Neural progenitor cell (in vitro differentiated cells): ENCODE measurements at places on chromosomes 2 and 18. TPM values are rescaled to one million over a fixed set of nuclear protein-coding genes. Genes with fewer than 3 reads are reported as not detected.

WDR12 gene
- 54.0 and 58.6 TPM in 2 replicates for total RNA-seq

ABCB11 gene
- 0.09 TPM in 1 of 2 replicates, not detected in the other for total RNA-seq

FAM110C gene
- 0.50 and 0.65 TPM in 2 replicates for total RNA-seq

TMEM247 gene
- not detected in 2 replicates for total RNA-seq

SAG gene
- 0.03 TPM in 1 of 2 replicates, not detected in the other for total RNA-seq

VWA3B gene
- not detected in 2 replicates for total RNA-seq

CRYGC gene
- total RNA-seq = not detected in 2 replicates

TUBA3E gene
- not detected in 2 replicates for total RNA-seq

DNA sequence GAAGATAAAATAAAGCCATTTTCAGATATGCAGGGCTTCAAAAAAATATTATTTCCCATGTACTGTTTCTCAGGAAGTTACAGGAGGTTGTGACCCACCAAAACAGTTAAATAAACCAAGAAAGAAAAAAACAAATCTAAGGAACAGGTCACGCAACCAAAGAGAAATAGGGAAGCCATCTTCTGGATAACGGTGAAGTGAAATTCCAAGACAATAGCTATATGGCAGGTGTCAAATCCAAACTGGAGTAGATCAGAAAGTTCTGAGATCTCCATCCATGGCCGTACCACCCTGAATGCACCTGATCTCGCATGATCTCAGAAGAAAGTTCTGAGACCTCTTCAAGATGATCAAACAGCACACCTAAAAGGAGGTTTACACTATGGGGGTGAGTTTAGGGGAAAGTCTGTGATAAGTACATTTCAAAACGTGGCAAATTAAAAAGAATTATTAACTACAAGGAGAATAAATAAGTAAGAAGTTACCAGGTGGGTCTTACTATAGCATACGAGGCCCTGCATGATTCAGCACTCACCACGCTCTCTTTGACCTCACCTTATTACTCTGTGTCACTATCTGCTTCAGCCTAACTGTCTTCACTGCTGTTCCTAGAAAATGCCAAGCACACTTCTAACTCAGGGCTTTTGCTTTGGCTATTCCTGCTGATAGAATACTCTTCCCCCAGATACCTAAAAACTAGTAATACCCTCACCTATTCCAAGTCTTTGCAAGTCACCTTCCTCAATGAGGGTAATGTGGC is 29.9 kb downstream of the NBAS start:
- H3K36me3 ChIP-seq = peaks cover 4% of the 10 kb centered on the region
- no peak overlapping the region for H3K27ac ChIP-seq
- no peak overlapping the region for H3K4me3 ChIP-seq
- H3K27me3 ChIP-seq = no peaks in the 10 kb centered on the region
- DNase-seq = no peak
- H3K4me1 ChIP-seq = peaks cover 2% of the 10 kb centered on the region

GRCh38 chr2:168369031-168369430 is 87.0 kb upstream of the CERS6 start:
- no peaks in the 10 kb centered on the region for H3K36me3 ChIP-seq
- H3K4me3 ChIP-seq = no peak overlapping the region
- no peak for DNase-seq
- no peaks in the 10 kb centered on the region for H3K4me1 ChIP-seq
- no peaks in the 10 kb centered on the region for H3K27me3 ChIP-seq

DNA sequence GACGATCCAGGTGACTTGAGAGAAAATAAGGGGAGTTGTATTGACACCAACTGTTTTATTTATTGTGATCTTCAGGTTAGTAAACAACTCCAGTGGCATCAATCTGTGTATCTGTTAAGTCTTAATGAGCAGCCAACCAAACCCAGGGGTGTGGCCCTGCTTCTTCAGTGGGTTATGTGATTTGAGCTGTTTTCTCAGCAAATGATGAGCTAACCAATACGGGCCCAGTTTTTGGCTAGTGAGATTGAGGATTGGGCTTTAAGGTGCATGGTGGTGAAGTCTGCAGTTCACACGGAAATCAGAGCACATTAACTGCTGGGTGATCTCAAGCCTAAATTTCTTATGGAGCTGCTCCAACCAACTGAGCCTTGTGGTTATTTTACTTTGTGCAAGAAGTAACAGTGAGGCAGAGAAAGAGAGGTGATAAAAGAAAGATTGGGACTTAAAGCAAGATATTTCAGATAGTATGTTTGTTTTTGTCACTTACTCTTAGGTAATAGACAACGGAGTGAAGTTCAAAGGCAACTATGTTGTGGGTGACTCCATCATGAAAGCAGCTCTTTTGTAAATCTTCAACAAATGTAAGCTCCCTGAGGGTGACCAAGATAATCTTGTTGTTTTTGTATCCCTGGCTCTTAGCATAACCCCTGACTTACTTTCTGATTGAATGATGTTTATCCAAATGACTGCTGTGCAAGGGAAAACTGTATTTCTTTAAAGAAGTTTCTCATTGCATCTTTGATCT is 2.4 kb downstream of the MTCL1 start:
- H3K4me3 ChIP-seq = peak overlapping the region; percentile 87
- no peaks in the 10 kb centered on the region for H3K36me3 ChIP-seq
- H3K27ac ChIP-seq = no peak overlapping the region
- H3K27me3 ChIP-seq = no peaks in the 10 kb centered on the region

DNA sequence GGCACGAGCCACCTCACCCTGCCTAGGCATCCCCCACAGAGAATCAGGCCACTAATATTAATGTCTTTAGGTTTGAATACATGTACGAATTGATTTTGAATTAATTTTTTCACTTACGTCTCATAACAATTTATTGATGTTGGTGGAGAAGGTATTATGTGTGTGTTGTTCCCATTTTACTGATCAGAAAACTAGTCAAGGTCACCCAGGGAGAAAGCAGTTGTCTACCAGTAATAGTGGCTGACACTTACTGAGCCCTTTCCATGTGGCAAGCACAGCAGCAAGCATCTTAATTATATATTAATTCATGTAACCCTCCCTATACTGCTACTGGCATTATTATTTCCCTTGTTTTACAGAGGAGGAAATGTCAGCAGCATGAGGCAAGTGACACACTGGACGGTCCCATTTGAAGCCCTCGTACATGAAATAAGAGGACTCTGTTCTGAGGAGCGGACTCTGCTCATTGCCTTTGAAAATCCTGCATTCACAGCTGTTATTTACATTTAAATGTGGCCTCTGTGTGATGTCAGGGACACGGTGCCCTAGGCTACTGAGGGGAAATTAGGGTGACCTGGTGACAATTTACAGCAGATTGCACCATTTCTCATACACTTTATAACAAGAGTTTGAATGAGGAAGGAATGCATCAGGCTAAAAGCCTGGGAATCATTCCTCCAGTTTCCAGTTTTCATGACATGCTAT is 30.9 kb upstream of the KCNE4 start:
- H3K27ac ChIP-seq = no peak overlapping the region
- no peaks in the 10 kb centered on the region for H3K27me3 ChIP-seq
- no peak overlapping the region for H3K4me3 ChIP-seq
- H3K4me1 ChIP-seq = no peaks in the 10 kb centered on the region
- no peak for DNase-seq

DNA sequence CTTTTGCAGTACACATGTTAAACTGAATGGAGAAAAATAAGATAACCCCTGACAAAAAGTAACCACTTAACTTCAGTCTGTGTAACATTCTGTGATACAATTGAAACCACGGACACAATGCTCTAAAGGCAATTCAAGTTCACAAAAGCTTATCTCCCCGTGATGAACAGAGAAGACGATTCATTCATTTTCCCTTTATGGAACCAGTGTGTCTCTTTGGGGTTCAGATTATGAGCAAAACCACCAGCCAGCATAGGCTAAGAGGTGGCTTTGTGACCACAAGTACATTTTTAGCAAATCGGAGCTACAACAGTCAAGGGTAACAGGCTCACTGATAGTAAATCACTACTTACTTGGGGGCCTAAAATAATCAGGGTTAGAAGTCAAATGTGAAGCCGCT is 120.6 kb upstream of the SMAD7 start:
- no peak for DNase-seq
- no peak overlapping the region for H3K4me3 ChIP-seq
- H3K4me1 ChIP-seq = no peaks in the 10 kb centered on the region
- H3K36me3 ChIP-seq = no peaks in the 10 kb centered on the region
- H3K27me3 ChIP-seq = no peaks in the 10 kb centered on the region
- H3K27ac ChIP-seq = no peak overlapping the region

GRCh38 chr2:113407446-113408099 is 29.9 kb upstream of the ZNG1B start:
- no peak overlapping the region for H3K27ac ChIP-seq
- H3K36me3 ChIP-seq = no peaks in the 10 kb centered on the region
- H3K4me1 ChIP-seq = peaks cover 8% of the 10 kb centered on the region
- H3K4me3 ChIP-seq = no peak overlapping the region
- H3K27me3 ChIP-seq = no peaks in the 10 kb centered on the region

DNA sequence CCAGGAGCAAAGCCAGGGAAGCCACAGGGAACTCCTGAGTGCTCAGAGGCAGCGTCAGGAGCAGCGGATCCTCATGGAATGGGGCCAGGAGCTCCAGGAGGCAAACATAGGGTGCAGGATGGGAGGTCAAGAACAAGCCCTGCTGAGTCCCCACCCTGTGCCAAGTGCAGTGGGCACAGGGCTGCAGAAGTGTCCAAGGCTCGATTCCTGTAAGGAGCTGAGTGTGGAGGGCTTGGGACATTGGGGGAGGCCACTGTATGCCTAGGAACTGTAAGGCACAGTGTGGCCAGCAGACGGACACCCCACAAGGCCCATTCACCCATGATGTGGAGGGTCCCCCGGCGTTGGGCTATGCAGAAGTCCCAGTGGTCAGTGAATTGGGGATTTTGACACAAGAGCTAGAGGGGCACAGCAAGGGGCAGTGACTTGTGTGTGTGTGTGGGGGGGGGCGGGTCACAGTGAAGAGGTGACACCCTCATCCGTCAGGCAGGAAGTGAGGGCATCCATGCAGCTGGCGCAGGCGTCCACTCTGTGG is 55.6 kb downstream of the ACKR3 start:
- H3K27me3 ChIP-seq = no peaks in the 10 kb centered on the region
- H3K4me3 ChIP-seq = no peak overlapping the region
- no peak overlapping the region for H3K27ac ChIP-seq
- no peaks in the 10 kb centered on the region for H3K4me1 ChIP-seq

DNA sequence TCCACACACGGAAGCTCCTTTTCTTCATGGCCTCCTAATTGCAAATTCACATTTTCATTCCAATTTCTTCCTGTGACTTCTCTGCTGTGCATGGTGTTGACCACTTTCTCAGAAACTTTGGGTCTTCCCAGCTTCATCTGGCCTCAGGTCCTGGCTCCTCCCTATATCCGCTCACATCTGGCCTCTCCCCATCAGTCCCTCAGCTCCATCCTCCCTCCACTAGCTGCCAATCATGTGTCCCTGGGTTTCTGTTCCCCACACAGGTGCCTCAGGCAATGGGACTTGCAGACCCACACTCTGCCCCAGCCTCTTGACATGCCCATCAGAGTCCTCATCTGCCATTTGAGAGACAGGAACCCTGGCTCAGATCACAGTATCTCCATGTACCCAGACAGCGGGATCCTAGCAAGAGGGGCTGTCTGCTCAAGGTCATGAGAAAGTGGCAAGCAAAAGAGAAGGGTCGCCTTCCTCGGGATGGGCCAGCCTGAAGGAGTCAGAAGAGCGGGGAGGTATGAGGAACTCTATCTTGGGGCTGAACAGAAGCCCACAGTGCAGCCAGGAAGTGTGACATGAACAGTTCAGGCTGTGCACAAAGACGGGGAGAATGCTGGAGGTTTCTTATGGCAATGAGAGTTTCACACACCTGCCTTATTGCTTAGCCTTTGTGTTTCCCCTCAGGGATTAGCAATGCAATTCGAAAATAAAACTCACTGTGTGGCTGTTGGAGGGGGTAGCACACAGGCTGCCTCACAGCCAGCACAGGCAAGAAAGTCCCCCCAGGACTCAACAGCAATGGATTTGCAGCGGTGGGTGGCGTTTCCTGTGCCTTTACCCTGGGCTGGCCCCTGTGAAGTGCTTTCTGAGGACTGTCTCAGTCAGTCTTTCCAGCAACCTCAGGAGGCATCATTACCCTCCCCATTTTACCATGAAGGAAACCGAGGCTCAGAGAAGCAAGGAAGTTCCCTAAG is 69.5 kb downstream of the COPS8 start:
- no peak overlapping the region for H3K27ac ChIP-seq
- H3K4me1 ChIP-seq = no peaks in the 10 kb centered on the region
- H3K36me3 ChIP-seq = no peaks in the 10 kb centered on the region
- H3K4me3 ChIP-seq = no peak overlapping the region
- no peak for DNase-seq

GRCh38 chr2:150679456-150680120 is 192.1 kb upstream of the RND3 start:
- no peak for DNase-seq
- no peak overlapping the region for H3K4me3 ChIP-seq
- no peaks in the 10 kb centered on the region for H3K36me3 ChIP-seq
- H3K27ac ChIP-seq = no peak overlapping the region

DNA sequence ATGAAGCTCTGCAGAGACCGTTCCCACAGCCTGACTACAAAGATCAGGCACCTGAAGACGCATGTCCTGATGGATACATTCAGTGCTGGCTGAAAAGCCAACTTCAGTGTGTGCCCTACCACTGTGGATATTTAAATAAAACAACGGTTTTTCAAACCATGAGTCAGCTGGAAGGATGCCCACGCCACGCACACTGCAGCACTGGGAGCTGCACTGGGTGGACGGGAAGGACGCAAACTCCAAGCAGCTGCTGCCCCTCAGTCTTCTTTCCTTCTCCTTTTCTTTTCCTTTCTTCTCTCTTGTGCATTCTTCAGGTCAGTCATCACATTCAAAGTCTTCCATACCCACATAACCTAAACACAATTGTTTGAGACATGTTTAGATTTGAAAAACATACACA is 7.9 kb downstream of the TMEM18 start:
- H3K4me3 ChIP-seq = no peak overlapping the region
- H3K27ac ChIP-seq = no peak overlapping the region
- no peaks in the 10 kb centered on the region for H3K4me1 ChIP-seq
- H3K27me3 ChIP-seq = no peaks in the 10 kb centered on the region
- no peak for DNase-seq

DNA sequence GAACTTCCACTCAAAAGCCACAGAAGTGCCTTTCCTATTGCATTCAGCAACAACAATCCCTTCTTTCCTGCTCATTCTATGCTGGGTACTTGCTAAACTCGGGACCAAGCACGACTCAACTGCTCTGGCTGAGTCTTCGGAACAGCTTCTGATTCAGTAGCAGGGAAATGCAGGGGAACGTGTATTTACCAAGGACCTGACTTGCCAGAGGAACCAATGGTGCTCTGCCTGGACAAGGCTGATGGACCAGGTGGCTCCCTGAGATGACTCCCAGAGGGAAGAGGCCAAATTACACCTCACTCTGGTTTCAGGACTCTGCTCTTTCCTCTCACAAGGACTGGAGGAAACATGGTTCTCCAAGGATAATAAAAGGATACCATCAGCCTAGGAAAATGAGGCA is 12.2 kb downstream of the CXCR2 start:
- H3K36me3 ChIP-seq = no peaks in the 10 kb centered on the region
- no peak overlapping the region for H3K4me3 ChIP-seq
- no peaks in the 10 kb centered on the region for H3K27me3 ChIP-seq
- no peak overlapping the region for H3K27ac ChIP-seq
- DNase-seq = no peak

GRCh38 chr2:200483729-200484198 is 26.1 kb downstream of the KCTD18 start:
- DNase-seq = peak; percentile 78
- H3K4me1 ChIP-seq = peaks cover 6% of the 10 kb centered on the region
- no peaks in the 10 kb centered on the region for H3K27me3 ChIP-seq
- H3K36me3 ChIP-seq = no peaks in the 10 kb centered on the region
- H3K27ac ChIP-seq = no peak overlapping the region
- H3K4me3 ChIP-seq = no peak overlapping the region

GRCh38 chr2:224968051-224968450 is 74.2 kb downstream of the DOCK10 start:
- peaks cover 6% of the 10 kb centered on the region for H3K4me1 ChIP-seq
- H3K27me3 ChIP-seq = no peaks in the 10 kb centered on the region
- no peak for DNase-seq
- no peak overlapping the region for H3K4me3 ChIP-seq
- H3K27ac ChIP-seq = no peak overlapping the region
- no peaks in the 10 kb centered on the region for H3K36me3 ChIP-seq
